Fibroblast of upper back skin (primary cell): ENCODE measurements at places on chromosomes 6 and 20.

GRCh38 chr6:127581576-127581975 lies 4.6 kb downstream of the C6orf58 start:
- DNase-seq: no peak

GRCh38 chr6:3873051-3873450 lies 23.9 kb downstream of the FAM50B start:
- DNase-seq: no peak

DNA sequence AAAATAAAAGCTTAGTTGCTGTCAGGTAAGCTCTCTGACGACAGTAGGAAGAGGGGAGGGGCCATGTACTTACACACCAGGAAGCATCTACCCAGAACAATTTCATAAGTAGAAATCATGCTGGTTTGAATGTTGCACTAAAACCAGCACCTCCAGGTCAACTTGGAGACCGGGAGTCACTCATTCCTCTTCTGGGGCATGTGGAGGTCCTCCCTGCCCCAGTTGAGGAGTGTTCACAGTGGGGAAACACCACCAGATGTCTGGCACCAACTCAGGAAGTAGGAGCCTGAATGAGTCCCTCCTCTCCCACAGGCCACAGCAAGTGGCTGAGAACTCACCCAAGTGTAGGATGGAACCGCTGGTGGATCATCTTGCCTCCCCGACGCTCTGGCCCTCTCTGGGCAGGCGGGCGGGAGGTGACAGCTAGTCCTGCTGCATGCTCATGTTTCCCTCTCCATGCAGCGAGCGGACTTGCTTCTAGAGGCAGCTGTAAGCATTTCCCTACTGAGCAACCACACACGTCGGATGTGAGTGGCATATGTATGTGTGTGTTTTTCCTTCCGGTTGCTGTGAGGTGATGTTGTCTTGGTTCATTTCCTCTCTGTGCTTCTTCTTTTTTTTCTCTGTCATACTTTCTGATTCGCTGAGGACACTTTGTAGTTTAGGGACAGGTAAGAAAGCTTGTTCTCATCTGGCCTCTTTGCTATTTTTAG lies 149.5 kb upstream of the NEDD9 start:
- DNase-seq: no peak

DNA sequence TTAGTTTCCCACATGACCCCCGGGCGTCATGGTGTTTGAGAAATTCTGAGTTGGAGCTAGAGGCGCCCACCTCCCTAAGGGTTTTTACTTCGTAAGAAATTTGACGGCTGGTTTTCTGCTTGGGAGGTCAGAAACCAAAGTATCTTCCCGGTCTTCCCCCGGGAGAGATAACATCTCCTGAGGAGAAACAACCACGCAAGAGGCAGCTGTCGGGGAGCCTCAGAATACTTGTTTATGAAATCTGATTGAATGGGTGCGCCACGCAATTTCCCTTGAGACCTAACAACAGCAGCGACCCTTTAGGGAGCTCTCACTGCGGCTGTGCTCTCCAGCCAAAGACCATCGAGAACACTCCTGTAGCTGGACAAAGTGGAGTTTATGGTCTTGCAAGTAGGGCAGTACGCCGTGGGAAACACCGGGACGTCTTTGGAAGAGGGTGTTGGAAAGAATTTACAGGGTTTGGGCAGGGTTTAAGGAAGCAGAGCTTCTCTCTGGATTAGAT lies 608 bp upstream of the EIF2S2 start:
- DNase-seq: peak; percentile 17

GRCh38 chr6:30752157-30752927 lies 8.0 kb upstream of the IER3 start:
- DNase-seq: peak; percentile 100

- no peak for DNase-seq
Observed at GRCh38 chr20:24519476-24519875, 50.0 kb downstream of the SYNDIG1 start.

- DNase-seq: peak; percentile 30
Observed at GRCh38 chr6:77368660-77369313, 94.5 kb downstream of the HTR1B start.

DNA sequence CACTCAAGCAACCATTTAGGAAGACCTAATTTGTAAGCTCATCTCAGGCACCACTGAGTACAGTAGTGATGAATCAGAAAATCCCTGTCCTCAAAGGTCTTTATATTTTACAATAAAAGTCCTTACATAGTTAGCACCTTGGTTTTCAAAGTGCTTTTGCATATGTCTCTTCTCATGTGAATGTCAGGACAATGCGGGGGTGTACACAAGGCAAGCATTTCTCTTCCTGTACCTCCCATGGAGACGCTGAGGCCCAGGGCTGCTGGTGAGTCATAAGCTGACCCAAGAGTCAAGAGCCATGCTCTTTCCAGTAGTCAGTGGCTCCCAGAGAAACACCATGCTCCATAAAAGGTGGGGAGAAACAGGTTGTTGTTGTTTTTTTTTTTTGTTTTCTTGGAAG lies 174.0 kb downstream of the GJA10 start:
- peak; percentile 78 for DNase-seq

DNA sequence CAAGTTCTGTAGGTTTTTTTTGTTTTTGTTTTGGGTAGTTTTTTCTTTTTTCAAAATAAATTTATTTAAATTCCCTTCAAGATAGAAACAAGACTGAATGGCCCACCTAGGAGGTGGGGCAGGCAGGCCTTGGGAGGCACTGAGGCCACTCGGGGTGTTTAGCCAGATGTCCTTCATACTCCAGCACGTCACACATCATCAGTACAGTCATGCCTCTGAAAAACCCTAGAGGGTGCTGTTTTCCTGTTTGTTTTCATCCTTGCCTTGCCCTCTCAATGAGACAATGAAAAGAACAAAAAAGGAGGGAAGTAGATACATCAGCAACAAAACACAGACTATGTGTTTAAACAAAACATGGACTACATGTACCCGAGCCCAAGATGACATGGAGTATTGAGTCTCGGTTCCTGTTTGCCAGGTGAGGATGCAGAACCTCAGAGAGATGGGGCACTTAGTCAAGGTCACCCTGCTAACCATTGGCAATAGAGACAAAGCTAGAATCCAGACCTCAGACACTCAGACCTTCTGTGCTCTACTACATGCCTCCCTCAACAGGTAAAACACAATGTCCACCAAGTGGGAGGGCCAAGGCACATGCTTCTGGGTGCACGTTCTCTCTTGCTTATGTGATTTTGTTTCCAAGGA lies 26.8 kb upstream of the CLIC5 start:
- peak; percentile 32 for DNase-seq

DNA sequence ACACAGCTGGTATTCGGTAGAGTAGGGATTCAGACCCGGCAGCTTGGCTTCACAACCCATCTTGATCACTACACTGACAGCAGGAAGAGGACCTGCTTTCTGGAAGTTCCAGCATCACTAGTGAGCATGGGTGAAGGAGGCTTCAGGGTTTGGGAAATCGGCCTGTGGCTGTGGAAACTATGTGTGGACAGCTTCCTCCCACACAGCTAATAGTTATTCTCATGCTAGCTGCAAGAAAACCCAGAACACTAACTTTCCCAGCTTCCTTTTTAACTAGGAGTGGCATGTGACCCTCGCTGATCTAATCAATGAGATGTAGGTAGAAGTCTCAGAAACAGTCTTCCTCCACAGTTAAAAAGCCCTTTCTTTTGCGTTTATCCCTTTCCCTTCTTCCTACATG lies 36.3 kb upstream of the SIRPA start:
- DNase-seq: no peak

DNA sequence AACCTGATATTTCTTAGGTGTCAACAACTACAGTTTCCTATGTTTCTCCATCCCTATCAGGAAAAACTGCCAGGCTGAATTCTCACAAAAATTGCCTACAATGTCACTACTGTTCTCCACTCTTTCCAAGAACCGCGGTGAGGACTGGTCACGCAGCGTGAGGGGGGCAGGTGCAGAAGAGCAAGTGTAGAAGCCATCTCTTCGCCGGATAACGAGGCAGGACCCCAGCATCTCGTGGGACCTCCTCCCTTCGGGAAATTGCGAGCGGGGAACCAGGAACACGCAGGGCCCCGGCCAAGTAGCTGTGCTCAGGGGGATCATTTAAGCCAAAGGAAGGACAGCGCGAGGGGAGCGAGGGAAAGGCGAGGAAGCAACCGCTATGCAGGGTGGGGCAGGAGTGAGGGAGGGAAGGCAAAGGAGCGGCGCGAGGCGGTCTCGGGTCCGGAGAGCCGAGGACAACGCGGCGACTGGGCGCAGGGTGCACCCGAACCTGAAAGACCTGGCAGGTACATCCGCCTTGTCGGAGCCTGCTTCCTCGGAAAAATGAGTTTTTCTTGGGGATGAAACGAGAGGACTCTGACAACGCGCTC lies 559 bp downstream of the APMAP start:
- no peak for DNase-seq

GRCh38 chr6:108562503-108562993 lies 1.8 kb downstream of the FOXO3 start:
- DNase-seq: peak; percentile 73

DNA sequence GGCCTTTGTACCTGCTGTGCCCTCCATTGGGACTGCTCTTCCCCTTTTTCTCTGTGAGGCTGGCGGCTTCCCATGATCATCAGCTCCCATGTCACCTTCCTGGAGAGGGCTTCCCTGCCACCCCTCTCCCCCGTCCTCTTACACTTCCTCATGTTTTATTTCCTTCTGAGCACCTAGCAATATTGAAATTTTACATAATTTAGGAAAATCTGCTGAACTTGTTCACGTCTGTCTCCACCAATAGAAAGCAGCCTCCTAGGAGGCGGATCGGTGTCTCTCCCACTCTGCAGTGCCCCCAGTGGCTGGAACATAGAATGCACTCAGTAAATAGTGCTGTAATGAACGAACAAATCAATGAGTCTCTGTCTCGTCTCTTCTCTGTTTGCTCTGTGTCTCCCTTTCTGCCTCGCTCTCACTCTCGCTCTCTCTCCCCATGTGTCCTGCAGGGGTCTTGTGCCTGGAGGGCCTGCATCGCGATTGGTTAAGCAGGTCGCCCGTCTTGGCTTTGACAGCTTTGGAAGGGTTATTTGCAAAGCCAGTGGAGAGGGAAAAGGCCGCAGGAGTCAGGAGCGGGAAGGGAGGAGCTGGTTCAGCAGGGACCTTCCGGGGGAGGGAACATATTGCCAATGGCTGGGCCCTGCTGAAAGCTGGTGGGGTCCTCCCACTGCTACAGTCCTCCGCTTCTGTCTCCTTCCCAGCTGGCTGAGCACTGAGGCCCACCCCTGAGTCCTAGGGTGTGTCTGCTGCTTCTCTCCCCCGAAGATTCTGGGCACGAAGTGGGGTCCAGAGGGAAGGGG lies 12.1 kb upstream of the OCSTAMP start:
- DNase-seq: peak; percentile 56

DNA sequence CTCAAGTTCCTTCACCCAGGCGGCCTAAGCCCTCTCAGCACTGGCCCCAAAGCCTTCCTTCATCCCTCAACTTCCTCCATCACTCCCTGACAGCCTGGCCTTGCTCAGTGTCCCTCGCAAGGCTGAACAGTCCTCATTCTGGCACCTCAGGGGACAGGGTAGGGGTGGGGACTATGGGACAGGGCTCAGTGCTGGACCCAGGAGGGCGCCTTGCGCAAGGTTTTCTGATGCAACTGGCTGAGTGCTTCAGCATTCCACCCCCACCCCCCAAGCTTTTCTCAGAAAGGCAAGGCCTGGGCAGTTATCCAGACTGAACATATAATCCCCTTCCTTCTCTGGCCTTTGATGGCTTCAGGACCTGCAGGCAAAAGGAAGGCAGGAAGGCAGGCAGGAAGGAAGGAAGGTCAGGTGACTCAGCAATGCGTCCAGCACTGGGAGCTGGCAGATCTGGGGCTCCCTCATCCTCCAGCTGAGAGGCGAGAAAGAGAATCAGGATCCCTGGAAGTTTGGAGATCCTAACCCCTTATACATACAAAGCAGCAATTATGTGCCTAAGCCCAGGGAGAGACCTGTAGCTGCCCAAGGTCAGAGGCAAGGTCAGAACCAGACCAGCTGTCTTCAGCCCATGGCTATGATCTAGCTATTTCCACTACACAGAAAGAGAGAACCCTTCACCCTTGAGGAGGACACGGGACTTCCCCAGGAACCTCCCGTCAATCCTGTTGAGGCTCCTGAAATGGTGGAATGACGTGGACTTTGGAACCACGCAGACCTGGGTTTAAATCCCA lies 8.6 kb upstream of the TRIB3 start:
- DNase-seq: peak; percentile 96

DNA sequence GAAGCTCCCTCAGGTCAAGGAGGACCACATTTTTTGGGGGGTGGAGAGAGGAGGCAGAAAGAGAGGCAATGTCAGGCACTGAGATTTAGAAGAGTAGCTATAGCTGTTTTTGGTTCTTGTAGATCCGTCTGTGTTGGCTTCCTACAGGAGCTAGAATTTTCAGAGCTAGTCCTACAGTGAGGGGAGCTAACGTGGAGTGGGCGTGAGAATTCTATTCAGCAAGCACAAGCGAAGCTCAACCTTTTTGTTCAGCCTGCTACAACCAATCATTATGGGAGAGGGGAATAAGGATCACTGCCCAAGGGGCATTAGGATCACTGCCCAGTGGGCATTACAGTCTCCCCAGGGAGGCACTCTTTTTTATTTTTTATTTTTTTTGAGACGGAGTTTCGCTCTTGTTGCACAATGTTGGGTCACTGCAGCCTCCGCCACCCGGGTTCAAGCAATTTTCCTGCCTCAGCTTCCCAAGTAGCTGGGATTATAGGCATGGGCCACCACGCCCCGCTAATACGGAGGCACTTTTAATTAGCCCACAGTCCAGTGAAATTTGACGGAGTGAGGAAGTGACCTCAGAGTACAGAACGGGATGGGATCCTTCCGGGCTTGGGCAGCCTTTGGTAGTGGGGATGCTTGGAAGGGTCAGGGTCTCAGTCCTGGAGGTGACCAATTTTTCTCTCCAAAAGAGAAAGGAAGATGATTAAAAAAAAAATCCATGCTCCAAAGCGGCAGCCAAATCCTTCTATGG lies 1.1 kb upstream of the PANK2 start:
- peak; percentile 42 for DNase-seq

DNA sequence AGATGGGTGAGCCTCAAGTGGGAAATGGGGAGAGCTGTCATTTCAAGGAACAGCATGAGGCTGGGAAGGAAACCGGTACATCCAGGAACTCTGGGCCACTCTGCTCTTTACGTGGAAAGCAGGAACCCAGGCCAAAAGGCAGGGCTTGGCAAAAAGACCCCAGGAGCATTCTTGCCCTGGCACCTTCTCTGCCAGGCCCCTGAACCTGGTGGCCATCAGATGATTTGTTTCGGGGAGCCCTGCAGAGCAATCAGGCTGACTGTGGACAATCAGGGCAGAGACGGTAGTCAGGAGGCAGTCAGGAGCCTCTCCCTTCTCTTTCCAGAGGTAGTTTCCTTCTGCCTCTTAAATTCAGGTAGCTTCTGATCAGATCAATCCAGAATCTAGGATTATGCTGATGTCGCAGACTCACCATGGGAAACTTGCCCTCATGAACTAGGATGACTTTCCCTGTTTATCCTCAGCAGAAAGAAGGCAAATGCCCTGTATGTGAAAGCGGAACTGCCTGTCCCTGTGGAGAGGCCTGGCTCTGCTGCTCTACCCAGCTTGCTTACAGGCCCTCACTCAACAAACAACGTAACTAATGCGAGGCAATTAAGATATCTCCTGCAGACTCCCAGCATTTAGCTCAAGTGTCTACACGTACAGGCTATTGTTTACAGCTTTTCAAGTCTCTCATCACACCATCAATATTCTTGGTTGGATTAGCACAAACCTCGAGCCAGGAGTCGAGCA lies 36.6 kb downstream of the EZR start:
- no peak for DNase-seq
